ENCODE measurements at places on chromosomes 2 and 18.

DNA sequence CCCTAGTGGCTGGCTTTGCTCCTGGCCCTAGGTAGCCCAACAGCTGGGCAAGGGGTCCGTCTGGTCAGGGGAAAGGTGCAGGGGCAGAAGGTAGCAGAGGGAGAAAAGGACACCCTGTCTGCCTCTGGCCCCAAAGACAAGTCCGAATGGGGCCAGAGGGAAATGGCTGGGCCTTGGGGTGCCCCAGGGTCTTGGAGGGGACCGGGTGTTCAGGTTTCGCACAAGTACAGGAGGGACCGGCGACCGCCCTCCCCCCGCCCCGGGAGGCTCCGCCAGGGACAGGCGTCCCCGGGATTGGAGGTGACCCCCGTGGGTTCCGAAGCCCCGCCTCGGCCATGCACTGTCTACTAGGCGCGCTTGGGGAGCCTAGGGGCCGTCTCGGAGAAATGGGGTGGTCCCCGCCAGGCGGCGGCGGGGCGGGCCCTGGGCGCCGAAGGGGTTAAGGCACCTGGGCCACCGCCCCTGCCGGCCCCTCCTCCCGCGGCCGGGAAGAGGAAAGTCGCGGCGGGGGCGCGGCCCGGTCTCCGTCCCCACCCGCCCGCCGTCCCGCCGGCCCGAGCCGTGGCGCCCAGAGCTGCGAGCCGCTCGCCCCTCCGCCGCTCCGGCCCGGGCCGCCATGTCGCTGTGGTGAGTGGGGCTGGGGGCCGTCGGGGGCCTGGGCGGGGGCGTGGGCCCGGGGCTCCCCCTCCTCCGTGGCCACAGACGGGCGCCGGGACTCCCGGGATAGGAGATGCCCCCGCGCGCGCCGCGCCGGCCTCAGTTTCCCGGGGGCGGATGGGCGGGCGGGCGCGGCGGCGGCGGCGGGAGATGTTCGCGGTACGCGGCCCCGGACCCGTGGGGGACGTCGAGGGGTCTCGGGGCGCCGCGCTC is at the start of gene B3GNT7:
TSS of gene B3GNT7 (plus strand) at position 523 of the 870 bp plus-strand sequence. CDS start at position 617, 94 bp downstream.
- DNase-seq = no peak

- DNase-seq = no peak
Measured at GRCh38 chr2:225479386-225479785, 79.9 kb downstream of the NYAP2 start.

GRCh38 chr2:122205641-122206040 is 450.2 kb downstream of the TSN start:
- DNase-seq = no peak

DNA sequence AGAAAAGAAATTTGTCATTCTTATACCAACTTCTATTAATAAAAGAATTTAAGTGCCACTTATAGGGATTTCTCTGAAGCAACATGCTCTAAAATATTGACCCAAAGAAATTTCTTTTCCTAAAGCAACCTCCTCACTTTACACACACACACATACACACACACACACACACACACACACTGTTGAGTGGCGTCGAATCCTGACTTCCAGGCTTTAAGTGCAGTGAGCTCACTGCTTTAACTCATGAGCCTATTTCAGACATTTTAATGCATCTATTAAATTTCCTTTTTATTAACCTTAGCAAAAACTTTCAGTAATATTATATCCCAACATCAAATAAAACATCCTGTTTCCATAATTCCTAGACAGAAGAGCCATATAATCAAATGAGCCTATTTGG is 229.1 kb upstream of the ACVR2A start:
- no peak for DNase-seq

GRCh38 chr2:43025709-43026295 is 200.6 kb downstream of the ZFP36L2 start:
- DNase-seq = no peak

- DNase-seq = no peak
Measured at GRCh38 chr2:240988146-240988545, 10.3 kb upstream of the SNED1 start.

- DNase-seq = no peak
Measured at GRCh38 chr18:40926679-40927078, 1028.4 kb upstream of the PIK3C3 start.

DNA sequence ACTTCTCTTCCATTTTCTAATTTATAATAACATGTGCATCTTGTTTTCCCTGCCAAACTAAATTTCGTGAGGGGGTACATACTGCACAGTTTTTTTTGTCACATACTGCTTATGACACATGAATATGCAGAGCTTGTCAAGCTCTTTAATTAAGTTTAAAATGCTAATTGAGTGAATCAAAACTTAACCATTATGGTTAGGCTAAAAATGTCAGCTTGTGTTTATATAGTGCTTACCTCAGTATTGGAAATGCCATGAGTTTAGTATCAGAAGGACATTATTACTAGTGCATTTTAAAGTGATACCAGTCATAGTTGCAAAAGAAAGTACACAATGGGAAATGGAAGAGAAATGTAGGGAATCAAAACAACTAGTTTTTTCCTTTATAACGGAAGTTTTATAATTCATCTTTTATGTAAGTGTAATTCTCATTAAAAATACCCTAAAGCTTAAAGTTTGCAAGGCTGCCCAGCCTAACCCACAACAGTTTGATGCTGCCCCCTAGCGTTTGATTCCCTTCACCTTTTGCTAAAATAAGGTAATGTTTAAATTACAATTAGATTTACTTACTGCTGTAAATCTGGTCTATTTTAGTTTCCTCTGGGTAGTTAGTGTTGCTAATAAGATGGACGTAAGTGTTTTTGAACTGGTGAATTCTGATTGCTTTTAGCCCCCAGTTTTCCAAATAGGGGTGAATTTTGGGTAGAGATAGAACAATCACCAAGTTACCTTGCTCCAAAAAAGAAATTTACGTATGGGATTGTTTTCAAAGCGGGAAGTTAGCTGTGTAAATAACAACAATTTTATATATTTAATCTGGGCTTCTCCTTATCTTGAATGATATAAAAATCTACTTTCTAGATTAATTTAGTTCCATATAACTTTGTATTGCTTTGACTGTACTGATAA is 3.2 kb downstream of the SLC39A10 start:
- peak; percentile 7 for DNase-seq

- DNase-seq = no peak
Measured at GRCh38 chr2:15275346-15275745, 285.8 kb downstream of the NBAS start.

DNA sequence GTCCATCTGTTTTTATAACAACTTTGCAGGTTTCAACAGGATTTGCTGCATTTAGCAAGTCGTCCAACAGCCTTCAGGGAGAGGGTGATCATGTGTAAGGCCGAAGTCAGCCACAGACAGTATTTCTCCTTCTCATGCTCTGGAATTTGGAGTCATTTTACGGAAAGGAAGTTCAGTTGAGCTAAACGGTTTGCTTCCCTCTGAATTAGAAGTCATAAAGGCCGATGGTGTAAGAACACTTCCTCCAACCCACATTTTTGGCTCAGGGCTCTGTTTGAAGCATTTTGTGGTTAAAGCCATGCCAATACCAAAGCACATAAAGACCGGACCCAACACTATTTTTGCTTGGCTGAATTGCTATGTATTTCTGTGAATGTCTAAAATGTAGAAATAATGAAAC is 129.5 kb downstream of the TMEM182 start:
- no peak for DNase-seq

GRCh38 chr2:228352048-228352447 is 170.6 kb upstream of the SPHKAP start:
- no peak for DNase-seq

DNA sequence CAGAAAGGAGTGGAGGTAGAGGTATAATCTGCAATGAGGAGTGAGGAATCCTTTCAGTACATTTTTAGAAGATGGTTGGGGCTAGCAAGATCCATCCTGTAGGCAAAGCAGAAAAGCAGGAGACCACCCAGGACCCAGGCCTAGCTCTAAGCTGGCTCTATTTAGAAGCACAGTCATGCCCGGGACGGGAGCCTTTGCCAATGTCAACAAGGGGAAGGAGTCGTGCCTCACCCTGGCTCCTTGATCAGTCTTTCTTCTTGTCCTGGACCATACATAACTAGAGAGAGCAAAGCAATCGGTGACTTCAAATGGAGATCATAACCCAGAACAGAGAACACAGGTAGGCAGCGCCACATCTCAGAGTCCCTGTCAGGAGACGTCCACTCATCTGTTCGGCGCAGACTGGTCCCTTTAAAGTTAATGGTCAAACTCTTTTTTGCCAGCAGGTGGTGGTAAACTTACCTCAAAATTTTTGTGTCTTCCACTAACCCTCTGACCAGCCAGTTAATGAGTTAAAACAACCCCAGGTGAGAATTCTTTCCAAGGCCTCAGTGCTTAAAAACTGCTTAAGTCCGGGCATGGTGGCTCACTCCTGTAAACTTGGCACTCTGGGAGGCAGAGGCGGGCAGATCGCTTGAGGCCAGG is 8.0 kb downstream of the MC5R start:
- no peak for DNase-seq

DNA sequence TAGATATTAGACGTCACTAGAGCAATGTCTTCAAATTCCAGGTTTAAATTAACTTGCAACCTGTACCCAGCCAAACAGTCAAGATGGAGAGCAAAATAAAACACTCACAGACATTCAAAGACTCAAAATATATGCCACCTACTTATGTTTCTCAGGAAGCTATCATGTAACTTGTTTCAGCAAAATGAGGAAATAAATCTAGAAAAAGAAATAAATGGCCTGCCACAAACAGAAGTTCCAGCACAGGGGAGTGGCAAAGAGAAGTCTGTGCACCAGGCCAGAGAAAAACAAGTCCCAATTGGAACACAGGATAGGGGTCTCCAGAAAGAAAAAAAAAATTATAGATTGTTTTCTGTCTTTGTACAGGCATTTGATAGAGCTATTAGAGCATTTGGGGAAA is 96.7 kb downstream of the LRP2 start:
- DNase-seq = no peak

DNA sequence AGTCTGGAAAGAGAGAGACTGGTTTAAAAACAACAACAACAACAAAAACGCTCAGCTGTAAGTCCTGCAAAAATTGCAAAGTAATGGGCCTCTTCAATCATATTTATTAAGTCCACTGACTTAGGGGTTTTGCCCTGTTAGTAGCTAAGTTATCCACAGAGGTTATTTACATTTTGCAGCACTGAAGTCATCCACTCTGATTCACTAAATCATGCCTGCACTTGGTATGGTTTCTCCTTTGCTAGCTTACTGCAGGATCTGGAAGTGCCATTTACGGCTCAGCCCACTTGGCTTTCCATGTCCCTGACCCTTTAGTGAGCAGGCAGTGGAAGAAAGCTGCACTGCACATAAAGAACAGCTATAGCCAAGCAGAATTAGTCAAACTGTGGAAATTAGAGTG is 484.4 kb downstream of the NRXN1 start:
- no peak for DNase-seq

GRCh38 chr2:85723707-85724360 is 29.7 kb downstream of the GNLY start:
- no peak for DNase-seq

GRCh38 chr2:233486778-233487552 is 79.6 kb downstream of the USP40 start:
- DNase-seq = no peak

DNA sequence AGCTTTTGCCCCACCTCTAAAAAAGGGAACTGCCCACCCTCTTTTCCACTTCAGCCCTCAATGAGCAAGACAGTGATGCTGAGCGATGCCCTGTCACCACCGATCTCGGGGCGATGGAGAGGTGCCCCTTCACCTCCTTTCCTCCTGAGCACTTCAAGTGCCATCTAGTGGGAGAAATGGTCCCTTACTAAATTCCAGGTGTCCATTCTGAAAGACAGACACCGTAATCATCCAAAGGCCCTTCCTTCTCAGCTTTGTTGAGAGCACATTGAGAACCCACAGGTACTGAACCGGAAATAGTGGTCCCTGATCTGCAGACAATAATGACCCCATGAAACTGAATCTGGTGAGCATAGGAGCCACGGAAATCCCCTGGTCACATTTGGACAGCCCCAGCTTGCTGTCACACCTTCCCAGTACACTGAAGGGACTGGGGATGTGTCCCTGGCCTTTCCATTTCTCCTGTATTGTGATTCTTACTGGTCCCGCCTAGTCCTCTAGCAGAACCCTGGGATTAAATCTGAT is 38.5 kb downstream of the KCTD18 start:
- DNase-seq = no peak

DNA sequence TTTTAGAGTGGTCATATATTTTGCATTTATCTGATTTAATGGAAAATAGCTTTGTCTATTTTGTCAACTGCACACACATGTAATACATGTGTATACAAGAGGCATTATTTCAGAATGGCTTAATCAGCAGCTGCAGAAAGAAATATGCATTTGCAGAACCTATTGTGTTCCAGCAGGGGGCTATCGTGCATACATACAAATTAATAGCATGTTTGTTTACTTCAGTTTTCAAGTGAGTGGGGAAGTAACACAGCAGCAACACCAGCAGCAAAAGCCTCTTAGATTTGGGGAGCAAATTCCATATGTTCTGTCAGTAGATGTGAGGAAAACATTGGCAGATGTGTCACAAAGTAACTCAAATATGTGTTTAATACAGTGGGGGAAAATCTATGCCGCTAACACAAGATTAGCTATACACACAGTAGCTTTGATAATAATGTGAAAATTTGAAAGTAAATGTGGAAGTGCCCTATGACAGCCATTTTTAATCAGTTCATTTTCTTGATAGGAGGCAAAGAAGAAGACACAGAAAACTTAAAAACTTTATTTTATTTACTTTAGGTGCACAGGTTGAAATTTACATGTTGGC is 218.1 kb downstream of the WDR7 start:
- no peak for DNase-seq

GRCh38 chr2:17375262-17375661 is 143.0 kb downstream of the RAD51AP2 start:
- no peak for DNase-seq

DNA sequence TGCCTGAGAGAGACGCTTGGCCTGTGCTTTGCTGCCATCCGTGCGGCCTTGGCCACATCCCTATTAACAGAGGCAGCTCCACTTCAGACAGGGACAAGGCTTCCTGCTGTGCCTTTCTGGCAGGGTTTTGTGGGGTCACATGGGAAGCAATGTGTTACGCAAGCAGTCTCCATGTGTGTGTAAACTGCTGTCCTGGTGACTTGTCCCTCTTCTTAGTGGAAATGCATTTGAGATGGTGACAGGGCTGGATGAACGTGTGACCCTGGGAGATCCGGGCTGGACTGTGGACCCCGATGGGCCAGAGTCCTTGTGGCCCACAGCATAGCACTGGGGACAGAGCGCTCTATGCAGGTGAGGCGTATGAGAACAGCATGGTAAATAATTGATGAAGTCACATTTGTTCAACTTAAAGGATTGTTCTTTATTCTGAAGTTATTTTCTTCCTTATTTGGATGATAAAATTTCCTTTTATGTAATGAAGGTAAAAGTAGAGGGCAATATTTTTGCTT is 23.2 kb downstream of the ASB1 start:
- no peak for DNase-seq

DNA sequence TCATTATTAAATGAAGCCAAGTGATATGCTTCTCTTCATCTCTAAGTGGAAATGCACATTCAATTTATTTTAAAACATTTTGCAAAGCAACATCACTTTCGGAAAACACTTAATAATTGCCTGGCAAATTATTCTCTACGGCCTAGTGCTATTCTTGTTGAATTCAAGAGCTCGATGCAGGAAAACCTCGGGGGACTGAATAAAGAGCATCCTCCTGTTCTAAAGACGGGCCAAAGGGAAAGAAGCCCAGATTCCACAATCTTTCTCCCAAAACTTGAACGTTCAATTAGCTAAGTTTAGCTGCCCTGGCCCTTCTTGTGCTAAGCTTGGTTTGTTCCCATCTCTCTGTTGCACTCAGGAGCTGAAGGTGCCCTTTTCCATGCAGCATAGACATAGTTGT is 23.2 kb upstream of the SEH1L start:
- DNase-seq = no peak

Measured in amygdala (tissue), 56 donors.